ENCODE measurements at places on chromosomes 3 and 15.

- peak; percentile 82 for DNase-seq
Measured at GRCh38 chr3:183185696-183186095, 23.2 kb upstream of the LAMP3 start.

DNA sequence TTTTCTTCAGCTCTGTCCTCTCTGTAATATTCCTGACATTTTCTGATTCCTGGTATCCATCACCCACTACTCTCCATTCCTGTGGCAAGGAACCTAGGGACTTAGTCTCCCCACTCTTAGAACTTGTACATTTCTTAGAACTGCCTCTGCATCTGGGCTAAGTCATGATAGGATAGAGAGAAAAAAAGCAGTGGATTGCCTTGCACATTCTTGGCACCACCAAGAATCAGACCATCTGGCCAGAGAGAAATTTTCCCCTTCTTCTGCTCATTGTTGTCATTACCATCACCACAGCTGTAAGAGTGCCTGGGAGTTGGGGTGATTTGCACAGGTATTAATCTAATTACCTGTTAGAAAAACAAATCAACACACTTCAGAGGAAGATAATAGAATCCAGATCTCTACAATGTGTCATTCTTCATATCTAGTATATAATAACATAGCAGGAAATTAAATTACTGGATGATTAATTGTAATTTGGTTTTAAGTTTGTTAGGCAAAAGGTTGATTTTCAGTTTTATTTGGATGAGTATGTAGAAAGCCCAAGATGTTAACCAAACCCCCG is 264.8 kb upstream of the ZPLD1 start:
- DNase-seq, result no peak

GRCh38 chr3:5019411-5020241 is 40.4 kb downstream of the BHLHE40 start:
- DNase-seq, result no peak

DNA sequence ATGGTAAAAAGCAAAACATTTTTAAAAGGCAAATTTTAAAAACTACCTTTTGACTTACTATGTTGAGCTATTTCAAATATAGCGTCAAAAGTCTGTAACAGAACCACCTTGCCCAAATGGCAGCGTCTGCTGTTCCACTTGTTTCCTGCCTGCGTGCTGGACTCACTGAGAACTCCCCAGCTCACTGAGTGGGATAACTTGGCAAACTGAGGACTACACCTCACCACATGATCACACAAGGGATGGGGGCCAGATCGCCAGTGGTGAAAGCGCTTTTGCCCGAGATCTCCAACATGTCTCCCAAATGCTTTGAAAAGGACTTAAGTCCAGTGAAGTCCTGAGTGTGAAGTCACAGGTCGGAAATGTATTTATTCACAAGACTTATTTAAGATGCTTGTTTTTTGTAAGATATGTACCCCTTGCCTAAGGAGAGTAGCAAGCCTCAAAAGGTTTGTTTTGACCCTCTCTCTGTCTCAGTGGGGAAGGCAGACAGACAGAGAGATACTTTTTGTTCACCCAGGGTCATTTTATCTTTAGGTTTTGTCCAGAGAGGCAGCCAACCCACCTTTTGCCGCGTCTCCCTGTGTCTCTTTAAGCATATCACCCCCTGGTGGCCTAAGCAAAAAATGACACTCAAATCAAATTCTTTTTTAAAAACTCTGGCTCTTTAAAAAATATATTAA is 192.6 kb downstream of the PDZRN3 start:
- peak; percentile 74 for DNase-seq

DNA sequence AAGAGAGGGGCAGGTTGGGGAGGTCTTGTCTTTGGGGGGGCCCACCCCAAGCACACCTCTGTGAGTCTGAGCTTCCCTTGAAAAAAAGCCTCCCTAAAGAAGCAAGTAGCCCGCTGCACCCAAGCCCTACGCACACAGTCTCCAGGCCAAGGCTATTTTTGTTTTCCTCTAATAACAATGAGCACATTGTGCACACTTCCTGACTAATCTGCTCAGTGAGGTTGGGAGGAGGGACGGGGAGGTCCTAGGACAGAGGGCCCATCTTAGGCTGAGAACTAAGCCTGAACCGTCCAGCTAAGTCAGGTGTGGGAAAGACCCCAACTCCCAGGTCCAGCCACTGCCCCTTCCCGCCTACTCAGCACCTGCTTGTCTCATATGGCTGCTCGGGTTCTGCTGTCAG is 87.2 kb downstream of the HMG20A start:
- no peak for DNase-seq

GRCh38 chr3:125300416-125300815 is 74.7 kb downstream of the ZNF148 start:
- DNase-seq, result peak; percentile 75

- no peak for DNase-seq
Measured at GRCh38 chr3:30913176-30913575, 18.7 kb upstream of the GADL1 start.

GRCh38 chr3:66497985-66498671 is 2.7 kb downstream of the LRIG1 start:
- DNase-seq, result no peak

DNA sequence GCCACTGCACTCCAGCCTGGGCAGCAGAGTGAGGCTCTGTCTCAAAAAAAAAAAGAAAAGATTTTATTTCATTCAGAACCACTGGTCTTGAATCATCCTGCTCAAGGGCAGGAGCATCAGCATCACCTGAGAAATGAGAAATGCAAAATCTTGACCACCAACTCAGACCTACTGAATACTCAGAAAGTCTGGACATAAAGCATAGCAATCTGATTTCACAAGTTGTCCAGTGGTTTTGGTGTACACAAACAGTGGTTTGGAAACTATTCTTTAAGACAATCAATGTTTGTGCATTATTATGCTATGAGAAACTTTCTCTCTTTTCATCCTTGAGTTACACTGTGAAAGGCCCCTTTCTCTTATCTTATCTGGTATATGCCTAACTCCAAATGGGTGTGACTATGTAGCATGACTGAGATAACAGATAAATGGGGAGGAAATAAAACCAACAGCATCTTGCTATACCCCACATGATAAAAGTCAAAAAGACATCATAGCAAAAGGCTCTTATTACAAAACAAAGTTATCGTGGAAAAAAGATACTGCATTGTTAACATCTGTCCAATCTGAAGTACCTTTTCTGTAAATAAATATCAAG is 174.2 kb upstream of the STT3B start:
- DNase-seq, result no peak

DNA sequence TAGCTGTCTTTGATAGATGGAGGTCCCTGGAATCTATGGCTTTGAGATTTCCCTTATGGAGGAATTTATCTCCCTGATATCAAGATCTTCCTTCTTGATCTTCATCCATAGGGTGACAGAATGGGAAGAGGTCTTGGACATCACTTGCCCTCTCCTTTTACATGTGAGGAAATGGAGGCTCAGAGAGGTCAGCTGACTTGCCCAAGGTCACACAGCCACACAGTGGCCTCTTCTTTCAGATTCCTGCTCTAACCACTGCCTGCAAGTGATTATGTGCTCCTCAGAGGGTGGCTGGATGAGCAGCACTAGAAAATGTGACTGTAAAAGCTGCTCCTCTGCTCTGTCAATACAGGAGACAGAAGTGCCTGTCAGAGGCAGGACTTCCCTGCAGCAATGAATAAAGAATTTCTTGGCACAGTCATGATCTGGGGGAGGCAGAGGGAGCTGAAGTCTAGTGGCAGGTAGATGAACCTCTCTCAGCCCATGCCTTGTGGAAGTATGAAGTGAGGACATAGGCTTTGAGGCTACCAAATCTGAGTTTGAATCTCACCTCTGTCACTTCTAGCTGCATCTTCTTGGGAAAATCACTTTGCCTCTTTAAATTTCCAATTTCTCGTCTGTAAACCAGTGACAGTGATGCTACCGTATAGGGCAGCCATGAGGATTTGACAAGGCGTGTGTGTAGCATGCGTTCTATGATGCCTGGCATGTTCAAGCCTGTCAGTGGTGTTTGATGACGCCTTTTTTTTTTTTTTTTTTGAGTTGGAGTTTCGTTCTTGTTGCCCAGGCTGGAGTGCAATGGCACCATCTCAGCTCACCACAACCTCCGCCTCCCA is 12.0 kb downstream of the SSUH2 start:
- DNase-seq, result no peak

DNA sequence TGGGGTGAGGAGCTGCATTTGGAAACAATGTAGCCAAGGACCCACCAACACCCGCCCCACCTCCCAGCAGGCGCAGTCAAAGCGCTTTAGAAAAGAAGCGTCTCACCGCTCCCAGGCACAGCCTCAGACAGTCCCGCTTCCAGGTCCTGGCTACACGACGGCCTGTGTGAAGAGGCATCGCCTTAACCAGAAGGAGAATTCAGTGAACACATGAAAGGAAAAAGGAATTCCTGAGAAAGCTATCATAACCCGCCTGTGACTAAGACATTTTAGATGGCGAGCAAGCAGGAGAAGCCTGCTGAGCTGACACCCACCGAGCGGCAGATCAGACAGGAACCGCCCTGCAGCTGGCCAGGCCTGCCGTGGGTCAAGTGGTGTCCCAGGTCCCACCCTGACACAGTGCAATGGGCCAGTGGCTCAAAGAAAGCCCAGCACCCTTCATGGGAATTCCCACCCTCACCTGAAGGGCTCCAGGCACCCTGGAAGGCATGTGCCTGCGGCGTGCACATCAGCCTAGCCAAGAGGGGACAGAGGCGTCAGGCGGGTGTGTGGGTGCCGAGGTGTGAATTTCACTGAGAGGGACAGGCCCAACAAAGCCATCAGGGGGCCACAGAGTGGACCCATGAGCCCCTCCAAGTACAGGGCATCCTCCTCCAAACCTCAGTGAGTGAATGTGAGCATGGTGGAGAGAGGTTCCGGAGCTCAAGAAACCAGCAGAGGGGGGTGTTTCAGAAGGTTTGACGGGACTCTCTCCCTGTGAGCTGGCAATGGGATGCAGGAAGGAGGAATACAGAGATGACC is 144.8 kb downstream of the NSMCE3 start:
- DNase-seq, result peak; percentile 21

All from adipocyte (in vitro differentiated cells).